CD4-positive, alpha-beta T cell treated with Interleukin-17A for 4 hours (primary cell): ENCODE measurements at places on chromosomes 12 and 14.

DNA sequence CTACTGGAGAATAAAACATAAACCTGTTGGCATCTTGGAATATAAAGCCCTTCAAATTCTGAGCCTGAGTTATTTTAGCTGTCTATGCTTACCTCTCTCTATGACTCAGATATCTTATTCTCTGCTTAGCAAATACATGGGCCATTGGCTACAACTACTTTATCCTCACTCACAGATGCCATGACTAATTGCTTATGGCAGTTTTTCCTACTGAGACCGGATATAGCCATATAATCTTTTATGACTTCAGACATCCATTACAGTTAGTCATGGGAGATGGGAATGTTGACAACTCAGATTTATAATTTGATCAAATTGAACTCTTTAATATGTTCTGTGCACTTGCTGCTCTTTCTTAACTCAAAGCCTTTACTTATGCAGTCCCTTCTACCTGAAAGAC is 502.4 kb upstream of the ATP2B1 start:
- DNase-seq: no peak

DNA sequence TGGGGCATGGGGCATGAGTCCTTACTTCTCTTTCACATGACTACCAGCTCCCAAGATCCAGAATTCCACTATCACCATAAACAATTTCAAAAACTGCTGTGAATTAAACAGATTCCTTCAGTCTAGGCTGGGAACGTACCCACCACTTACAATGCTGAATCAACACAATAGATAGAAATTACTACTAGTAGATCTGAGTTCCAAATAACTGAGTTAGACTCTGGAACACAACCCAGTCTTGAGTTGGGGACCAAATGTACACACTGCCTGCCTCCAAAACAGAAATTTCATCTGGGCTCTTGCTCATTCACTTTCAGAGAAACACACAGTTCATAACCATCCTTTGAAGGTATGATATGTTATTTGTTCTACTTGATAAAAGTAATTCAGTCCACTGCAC is 8.9 kb downstream of the CORO1C start:
- no peak for DNase-seq

- DNase-seq: no peak
Observed at GRCh38 chr12:55694651-55695050, 13.1 kb downstream of the ITGA7 start.

DNA sequence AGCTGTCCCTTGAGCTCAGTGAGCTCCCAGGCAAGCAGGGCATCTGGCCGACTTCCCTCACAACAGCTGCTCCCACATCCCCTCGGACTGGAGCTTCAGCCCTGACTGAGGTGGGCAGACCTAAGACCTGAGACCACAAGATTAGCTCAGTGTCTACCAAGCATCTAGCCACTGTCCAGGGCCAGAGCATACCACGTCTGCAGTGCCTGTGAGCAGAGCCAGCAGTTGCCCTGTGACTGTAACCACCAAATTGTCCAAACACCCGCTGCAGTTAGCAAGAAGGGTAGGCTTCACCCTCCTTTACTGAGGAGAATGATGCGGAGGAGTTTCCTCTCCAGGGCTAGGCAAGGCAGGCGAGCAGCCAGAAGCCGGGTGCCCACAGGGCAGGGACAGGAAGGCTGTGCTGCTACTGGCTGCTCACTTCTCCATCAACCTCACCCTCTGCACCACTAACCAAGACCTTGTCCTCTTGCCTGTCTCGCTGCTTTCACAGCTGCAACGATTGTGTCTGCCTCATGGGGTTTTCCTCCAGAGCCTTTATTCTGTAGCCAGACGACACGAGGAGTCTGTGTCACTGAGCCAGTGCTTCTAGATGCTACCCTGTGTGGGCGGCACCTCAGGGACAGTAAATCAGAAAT is 53.9 kb downstream of the ANAPC7 start:
- DNase-seq: peak; percentile 44

- DNase-seq: no peak
Observed at GRCh38 chr14:99679996-99680395, 4.1 kb upstream of the CYP46A1 start.

GRCh38 chr12:6539707-6540134 is 5.4 kb downstream of the GAPDH start:
- DNase-seq: no peak

DNA sequence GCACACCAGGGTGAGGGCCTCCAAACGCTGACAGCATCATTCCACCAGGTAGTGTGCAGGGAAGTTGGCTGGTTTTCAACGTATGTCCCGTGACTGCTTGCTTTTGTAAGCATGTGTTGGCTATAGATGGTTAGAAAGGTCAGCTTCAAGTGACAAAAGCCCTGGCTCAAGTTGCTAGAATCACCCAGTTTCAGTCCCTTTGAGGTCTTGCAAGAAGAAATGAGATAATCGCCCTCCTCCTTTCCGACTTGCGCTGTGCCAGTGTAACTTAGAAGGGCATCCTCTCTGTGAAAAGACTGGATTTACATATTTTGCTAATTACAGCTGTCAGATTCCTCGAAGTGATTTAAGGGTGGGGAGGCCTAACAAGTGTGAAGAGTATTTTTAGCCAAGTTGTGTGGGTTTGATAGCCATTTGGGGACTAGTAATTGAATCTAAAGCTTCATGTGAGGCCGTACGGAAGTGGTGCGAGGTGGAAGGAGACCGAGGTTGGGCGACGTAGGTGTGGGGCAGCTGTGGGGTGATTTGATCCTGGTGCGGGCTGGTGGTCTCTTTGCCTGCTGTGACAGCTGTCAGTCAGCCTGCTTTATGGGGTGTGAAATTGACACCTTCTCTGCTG is 94.7 kb downstream of the CHST11 start:
- no peak for DNase-seq

DNA sequence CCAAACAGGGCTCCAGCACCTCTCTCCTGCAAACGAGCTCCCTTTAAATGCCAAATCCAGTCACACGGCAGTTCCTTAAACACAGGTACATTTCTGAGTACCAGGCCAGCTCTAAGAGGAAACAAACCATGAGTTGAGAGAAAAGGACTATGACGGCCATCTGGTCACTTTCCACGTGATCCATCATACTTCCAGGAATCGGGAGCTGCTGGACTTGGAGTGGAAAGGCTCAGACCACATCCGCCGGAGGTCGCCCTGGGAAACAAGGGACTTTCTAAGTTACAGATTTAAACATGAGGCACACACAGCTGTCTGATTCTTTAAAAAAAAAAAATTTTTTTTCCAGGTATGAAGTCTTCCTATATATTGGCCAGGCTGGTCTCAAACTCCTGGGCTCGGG is 39.2 kb downstream of the ACADS start:
- no peak for DNase-seq

- DNase-seq: no peak
Observed at GRCh38 chr14:23143911-23144310, 24.9 kb upstream of the CEBPE start.

GRCh38 chr12:23066095-23066494 is 441.1 kb downstream of the ETNK1 start:
- no peak for DNase-seq

- DNase-seq: no peak
Observed at GRCh38 chr14:87613881-87614280, 379.1 kb downstream of the GALC start.

DNA sequence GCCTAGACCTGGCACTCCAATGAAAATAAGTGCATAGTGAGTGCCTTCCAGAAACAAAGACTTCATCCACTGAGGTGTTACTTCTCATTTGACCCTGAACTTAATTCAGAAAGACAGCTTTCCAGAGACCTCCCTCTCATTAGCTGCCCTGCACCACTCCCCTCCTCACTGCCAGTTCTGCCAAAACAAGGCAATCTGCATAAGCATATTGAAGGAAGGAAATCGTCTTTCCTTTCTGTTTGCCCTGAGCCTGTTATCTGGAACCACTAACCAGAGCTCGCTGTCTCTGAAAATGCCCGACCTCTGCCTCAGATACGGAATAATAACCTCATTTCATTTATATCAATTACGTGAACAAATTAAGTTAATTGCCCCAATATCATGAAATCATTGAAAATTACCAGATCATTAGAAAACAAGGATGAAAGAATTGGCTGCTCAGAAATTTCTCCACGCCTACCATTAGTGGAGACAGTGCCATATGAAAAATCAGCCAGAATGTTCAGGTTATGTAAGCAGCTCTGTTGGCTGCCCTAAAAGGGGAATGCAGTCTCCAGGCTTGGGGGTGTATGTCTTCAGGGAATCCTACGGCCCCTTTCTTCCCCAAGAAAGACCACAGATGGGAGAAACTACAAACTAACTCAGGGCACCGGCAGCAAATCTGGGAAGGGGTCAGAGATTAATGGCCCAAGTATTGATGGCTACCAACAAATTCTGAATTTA is 149.9 kb upstream of the FKBP4 start:
- no peak for DNase-seq

DNA sequence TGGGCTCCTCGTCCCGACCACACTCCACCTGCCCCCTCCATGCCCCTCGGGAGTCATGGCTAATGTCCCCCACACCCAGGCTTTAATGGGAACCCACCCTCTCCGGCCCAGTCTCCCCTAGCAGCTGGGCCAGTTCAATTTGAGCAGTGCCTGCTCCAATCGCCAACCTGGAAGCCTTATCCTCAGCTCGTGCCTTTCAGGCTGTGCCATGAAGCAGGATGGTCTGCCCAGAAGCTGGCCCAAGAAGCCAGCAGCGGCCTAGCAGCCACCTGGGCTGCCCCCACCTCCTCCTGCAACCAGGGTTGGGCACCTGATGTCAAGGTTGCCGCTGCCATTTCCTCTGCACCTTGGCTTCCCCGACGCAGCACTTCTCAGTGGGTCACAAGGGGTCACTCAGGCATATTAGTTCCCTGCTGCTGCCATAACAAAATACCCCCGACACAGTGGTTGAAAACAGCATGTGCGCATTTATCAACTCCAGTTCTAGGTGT is 2.3 kb upstream of the CLBA1 start:
- DNase-seq: no peak

GRCh38 chr12:64893961-64894360 is 69.5 kb downstream of the TBC1D30 start:
- no peak for DNase-seq

DNA sequence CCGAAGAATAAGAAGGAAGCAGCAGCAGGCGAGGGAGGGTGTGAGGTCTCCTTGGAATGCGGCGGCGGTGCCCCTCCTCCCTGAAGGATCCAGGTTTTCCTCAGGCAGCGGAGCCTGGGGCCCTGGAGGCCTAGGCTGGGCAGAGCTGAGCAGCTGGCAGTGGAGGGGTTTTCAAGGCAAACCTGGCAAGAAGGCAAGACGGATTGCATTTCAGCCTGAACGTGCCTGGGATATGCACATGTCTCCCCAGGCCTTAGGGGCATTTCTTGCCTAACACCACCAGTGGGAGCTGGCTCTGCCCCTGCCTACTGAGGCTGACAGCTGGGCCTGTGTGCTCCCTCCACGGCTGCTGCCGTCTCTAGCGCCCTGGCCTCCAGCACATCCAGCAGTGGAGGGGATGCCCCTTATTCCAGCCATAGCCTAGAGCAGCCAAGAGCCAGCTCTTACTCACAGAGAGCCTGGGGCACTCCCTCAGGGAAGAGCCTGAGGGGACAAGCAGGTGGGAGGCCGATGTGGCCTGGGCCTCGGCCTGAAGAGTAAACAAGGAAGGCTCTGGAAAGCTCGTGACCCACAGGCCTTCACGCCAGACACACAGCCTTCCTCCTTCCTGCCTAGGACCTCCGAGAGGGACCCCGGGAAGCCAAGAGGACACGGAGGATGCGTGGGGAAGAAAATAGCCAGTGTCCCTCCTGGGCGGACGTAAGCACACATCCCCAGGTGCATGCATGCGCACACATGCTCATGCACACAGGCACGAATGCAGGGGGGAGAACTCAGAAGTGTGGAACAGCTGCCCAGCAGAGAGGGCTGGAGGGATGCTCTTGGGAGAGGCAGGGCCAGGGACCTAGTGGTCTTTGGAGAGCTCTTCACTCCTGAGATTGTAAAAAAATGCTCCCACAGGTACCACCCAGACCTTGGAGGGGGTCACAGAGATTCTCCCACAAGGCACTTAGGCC is 23.0 kb upstream of the EIF2B2 start:
- DNase-seq: no peak

- DNase-seq: no peak
Observed at GRCh38 chr14:47208434-47208833, 467.0 kb downstream of the MDGA2 start.

DNA sequence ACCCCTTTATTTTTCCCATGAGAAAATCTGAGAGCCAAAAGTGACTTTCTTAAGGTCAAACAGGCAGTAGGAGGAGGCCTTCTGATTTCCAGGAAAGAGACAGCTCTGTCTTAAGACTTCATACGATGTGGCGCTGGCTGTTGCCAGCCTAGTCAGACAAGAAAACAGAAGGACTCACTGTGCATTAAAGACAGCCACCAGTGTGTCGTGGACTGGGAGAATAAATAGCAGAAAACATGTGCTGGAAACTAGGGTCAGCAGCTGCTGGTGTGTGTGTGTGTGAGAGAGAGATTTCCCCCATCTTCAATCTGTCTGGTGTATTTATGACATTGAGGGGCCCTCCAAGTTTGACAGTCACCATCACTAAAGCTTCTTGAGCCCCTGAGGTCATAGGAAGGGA is 708.6 kb upstream of the TMEM132C start:
- no peak for DNase-seq

DNA sequence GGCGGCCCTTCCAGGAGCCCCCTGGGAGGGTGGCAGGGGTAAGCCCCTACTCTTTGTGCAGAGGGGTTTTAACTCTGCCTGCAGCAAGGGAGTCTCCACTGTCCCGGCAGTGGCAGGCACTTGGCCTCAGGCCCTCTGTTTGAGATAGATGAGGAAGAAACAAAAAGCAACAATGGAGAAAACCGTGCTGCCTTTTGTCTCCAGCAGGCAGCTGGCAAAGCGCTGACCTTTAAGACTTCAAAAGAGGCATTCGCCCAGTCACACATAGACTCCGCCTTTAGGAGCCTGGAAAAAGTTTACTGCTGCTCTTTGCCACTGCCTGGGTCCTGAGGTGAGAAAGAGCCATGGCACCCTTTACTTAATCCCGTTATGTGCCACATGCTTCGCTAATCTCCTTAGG is 158.2 kb upstream of the NTF3 start:
- DNase-seq: no peak

- DNase-seq: no peak
Observed at GRCh38 chr12:76946446-76946845, 67.6 kb upstream of the CSRP2 start.

DNA sequence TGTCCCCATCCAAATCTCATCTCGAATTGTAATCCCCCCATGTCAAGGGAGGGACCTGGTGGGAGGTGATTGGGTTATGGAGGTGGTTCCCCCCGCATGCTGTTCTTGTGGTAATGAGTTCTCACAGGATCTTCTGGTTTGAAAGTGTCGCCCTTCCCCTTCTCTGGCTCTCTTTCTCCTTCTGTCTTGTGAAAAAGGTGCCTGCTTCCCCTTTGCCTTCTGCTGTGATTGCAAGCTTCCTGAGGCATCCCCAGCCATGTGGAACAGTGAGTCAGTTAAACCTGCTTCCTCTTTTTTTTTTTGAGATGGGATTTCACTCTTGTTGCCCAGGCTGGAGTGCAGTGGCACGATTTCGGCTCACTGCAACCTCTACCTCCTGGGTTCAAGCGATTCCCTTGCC is 104.0 kb downstream of the CCDC91 start:
- DNase-seq: no peak

- DNase-seq: no peak
Observed at GRCh38 chr12:50841716-50842531, 802 bp upstream of the TMPRSS12 start.

GRCh38 chr14:91356181-91356763 is 61.3 kb downstream of the CCDC88C start:
- no peak for DNase-seq

- no peak for DNase-seq
Observed at GRCh38 chr12:124779161-124780141, 84.2 kb downstream of the SCARB1 start.
